ENCODE measurements at places on chromosomes 12 and 14. TPM values are rescaled to one million over a fixed set of nuclear protein-coding genes. Genes with fewer than 3 reads are reported as not detected.

Gene CLEC9A
- not detected for total RNA-seq

Gene RASSF8
- 230 TPM for total RNA-seq

Gene CCDC175
- not detected for total RNA-seq

Gene AGAP2
- total RNA-seq = 0.73 TPM

Gene ARHGEF25
- total RNA-seq = 37.0 TPM

Gene KCNH3
- total RNA-seq = not detected

Gene TAS2R31
- total RNA-seq = 10.9 TPM

Gene PTCSC3
- not detected for total RNA-seq

Gene BCL2L14
- not detected for total RNA-seq

Gene PSMD9
- 60.0 TPM for total RNA-seq
